ENCODE measurements at places on chromosomes 3 and 15.

DNA sequence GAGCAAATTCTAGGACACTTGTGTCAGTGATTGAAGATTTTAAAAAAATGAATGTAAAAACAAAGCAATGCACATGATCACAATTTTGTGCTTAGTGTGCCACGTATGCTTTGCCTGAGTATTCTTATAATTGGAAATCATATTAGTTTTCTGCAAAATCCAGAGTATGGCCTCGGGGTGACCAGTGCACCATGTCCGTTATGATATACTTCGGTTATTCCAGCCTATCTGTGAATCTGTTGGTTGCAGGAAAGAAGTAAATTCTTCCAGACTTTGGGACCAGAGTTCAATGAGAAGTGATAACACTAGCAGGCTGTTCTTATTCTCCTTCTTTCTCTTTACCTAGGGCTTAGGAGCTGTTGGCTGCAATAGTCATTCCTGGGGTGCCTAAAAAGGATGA, 152.0 kb upstream of the TMC3 start:
- no peak for DNase-seq

GRCh38 chr15:35603856-35604255, 57.9 kb upstream of the DPH6 start:
- no peak for DNase-seq

DNA sequence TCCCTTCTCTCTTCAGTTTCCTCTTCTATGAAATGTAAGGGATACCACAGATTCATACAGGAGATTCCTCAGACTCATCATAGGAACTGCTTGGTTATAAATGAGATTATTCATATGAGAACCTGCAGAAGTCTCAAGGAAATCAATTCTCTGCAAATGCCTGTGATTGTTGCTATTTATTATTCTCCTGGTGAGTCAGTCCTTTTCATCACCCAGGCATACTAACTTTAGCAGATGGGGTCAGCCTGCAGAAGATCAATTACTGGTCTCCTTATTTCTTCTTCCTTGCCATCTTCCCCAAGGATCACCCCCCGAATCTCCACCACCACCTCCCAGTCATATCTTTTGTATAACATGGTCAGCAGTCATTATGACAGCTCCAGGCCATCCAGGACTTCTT, 53.8 kb upstream of the DCP1A start:
- no peak for DNase-seq

DNA sequence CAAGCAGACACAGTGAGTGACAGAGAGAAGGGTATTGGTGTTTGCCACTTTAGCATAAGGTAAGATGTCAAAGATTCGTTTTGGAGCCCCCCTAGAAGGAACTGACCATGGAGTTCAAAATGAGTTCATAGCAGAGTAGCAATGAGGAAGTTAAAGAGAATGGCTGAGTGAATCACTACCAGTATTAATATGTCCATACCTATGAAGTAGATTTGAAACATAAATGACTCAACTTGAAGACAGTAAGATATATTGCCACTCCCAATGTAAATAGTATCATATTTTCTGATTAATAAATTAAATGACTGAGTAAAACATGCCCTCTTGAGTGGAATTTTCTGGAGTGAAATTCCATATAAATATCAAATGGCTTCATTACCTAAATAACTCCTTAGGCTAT, 675.1 kb downstream of the NLGN1 start:
- no peak for DNase-seq

DNA sequence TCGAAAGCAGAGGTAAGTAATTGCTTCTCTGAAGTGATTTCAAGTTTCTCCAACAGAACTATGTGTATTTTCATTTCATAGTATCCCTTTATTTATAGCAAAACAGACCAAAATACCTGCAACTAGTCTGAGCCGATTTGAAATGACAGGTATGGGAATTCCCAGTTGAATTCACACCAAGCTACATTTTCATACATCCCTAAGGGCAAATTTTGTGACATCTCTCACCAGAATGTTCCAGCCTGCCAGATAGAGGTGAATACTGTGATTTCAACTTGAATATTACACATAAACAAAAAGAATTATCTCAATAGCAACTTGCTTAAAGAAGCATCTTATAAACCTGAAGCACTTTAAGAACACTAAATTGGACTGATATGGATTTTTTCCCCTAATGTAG, 235.7 kb downstream of the SLC9A9 start:
- no peak for DNase-seq

GRCh38 chr3:169992156-169992555, 25.5 kb downstream of the SEC62 start:
- DNase-seq: no peak

DNA sequence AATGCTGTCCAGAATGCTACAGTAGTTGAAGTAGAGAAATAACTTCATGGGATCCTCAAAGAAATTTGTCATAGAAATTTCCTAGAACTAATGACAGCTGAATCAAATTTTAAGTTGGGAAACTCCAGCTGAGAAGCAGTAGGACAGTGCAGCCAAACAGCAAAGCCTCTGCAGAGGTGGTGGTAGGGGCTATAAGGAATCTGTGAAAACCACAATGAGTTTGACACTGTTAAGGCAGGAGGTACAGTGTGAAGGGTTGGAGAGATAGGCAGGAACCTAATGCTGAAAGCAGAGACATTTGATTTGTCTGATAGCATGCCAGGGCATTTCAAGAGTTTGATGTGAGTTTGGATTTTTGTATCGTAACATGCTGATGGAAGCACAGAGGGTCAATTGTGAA, 22.0 kb downstream of the ASTE1 start:
- DNase-seq: no peak

DNA sequence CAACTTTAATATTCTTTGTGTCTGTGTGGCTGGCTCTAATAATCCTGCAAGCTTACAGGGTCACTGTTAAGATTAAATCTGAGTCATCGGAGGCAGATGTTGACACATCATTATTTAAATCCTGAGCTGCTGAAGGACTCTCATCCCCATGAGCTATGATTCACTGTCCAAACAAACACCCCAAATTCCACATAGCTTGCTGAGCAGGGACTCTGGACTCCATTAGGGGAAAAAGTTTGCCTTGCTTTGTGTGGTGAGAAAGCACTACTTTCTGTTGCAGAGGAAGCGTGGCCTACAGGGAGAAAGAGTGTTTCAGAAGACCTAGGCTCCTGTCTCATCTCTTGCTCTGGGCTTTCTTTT, 213.7 kb downstream of the PDCD6IP start:
- peak; percentile 97 for DNase-seq

DNA sequence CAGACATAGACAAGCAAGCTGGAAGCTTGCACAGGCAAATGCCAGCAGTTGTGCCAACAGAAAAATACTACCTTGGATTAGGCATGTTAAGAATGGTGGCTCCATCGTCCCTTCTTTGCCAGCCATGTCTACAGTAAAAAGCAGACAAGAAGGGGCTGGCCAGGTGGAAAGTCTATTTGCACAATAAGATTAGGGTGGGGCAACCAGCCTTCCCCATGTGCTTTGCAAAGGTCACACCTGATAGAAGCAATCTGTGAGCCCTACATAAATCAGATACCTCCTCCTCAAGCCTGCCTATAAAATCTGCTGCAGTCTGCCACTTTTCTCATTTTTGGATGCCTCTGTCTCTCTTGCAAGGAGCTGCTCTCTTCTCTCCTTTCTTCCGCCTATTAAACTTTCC, 555.9 kb downstream of the RSL24D1 start:
- no peak for DNase-seq

- no peak for DNase-seq
Observed at GRCh38 chr15:61943992-61944391, 116.3 kb downstream of the VPS13C start.

DNA sequence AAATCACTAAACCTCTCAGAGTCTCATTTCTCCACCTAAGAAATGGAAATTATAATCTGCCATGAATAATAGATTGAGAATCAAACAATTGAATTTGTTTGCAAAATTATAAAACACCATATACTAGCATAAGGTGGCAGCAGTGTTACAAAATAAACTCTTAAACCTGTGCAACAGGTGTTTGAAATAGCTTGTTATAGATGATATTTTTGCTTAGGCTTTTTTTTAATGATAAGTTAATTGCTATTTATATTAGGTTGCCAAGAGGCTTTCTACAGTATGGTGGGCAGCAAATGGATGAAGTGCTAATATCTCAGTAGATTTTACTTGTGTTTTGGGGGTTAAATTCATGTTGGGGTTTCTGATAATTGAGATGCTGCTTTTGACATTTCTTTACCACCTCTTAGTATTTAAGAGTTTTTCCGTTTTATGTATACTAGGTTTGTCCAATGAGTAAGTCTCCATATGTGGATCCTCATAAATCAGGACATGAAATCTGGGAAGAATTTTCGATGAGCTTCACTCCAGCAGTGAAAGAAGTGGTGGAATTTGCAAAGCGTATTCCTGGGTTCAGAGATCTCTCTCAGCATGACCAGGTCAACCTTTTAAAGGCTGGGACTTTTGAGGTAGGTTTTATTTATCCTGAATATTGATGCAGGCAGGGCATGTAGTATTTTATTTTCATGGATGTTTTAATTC, 19.6 kb downstream of the NR1D2 start:
- DNase-seq: no peak

GRCh38 chr3:179150610-179151009, 2.5 kb downstream of the PIK3CA start:
- DNase-seq: no peak

DNA sequence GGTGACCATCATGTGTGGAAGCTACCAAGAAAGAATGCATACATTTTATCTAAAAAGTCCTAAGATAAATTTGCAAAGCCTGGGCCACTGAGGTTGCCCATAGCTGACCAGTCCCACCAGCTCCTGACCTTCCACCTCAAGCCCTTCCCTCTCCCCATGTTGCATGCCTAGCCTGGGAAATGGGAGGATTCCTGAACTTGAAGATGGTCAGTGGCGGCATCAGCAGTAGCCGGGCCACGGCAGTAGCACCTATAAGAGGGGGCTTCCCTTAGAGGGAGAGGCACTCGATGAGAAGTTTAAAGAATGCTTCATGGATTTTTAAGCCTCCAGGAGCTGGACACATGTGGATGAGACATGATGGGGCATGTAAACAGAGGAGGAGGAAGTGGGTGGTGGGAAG, 172.1 kb downstream of the KLF13 start:
- DNase-seq: no peak

GRCh38 chr3:156811089-156811862, 14.9 kb upstream of the LEKR1 start:
- peak; percentile 67 for DNase-seq

- DNase-seq: no peak
Observed at GRCh38 chr3:62605413-62606068, 232.2 kb upstream of the FEZF2 start.

Data from HFFc6 (cell line).